Right renal pelvis (tissue), 4 donors: ENCODE measurements at places on chromosomes 2 and 18.

DNA sequence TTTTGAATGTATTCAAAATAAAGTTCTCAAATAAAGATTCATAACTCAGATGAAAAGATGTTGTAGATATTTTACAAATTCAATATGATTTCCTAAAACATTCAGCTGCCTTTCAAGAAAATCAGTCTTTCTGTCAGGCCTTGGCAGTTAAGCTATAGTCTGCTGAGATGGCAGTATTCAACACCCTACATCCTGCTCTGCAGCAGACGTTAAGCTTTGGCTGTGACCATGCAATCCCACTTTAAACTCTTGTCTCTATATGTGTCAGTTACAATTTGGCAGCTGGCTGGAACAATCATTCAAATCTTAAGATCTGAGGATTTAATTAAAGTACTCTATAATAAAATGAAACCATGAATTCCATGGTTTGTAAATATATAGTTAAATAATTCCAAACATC, 567.3 kb upstream of the ZNF804A start:
- no peak for DNase-seq

DNA sequence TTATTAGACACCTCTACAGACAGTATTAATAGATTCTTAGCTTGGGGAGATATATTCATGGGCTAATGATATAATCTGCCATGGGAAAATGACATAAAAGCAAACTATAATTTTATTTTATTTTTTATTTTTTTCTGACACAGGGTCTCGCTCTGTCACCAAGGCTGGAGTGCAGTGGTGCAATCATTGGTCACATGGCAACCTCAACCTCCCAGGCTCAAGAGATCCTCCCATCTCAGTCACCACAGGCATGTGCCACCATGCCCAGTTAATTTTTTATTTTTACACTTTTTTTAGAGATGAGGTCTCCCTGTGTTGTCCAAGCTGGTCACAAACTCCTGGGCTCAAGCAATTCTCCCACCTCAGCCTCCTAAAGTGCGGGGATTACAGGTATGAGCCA, 39.3 kb downstream of the RTN4 start:
- no peak for DNase-seq

- no peak for DNase-seq
Measured at GRCh38 chr2:128585706-128586105, 267.0 kb upstream of the HS6ST1 start.

DNA sequence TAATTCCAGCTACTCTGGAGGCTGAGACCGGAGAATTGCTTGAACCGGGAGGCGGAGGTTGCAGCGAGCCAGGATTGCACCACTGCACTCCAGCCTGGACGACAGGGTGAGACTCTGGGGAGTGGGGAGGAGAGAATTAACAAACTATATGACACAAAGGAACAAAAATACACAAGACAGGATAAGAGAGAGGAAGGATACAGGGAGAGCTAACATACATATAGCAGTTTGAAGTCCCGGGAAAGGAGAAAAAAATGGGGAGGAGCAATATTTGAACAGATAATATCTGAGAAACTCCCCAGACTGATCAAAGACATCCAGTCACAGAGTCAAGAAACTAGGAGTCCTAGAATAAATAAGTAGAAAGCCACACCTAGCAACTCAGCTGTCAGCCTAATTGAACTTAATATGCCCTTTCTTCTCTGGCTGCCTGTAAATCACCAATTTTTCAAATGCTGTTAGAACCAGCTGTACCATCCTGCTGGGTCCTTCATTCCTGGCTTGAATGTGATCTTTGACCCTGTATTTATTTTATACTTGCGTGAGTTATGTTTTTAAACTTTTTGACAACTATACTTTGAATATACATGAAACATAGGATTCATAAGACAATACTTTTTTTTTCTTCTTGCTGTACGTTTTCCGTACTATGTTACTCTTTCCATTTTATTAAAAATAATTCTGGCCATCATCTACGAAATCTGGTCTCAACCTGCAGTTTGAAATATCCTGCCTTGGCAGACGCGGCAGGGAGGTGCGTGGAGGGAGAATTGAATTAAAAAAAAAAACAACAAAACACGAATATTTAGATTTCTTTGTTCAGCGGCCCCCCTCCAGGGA, 876 bp upstream of the CYP27A1 start:
- DNase-seq, result no peak

- no peak for DNase-seq
Measured at GRCh38 chr2:205731583-205731981, 49.3 kb downstream of the NRP2 start.

DNA sequence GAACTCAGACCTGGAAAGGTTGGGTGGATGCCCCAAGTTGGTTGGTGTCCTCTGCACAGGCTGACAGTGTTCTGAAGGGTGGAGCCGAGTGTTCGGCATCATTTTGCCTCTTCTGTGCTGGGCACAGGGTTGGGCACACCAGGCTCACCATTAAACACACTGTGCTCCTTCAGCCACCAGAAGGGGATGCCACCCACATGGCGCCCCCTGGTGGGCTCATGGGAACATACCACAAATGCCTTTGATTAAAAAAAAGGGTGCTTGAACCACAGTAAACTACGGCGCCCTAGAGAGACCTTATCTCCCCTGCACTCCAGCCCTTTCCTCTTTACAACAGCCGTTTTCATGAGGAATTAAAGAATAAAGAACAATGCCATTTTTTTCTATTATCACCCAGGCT, 89.4 kb downstream of the CELF4 start:
- DNase-seq, result no peak

GRCh38 chr18:48294899-48295585, 114.1 kb downstream of the ZBTB7C start:
- no peak for DNase-seq

DNA sequence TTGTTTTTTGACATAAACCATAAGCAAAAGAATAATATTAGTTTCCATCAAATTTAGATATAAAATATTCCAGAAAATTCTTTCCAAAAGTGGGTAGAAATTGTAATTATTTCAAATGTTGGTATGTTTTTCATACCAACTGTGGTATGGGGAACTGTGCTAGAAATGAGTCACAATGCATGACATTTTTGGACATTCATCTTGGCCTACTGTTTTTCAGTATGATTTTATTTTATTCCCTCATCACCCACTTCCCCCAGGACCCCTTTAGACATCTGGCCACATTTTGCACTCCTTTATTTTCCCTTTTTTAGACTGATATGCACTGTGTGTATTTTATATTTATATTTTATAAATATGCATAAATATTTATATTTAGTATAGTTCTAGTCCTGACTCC, 97.1 kb downstream of the DPP4 start:
- DNase-seq, result no peak

- DNase-seq, result no peak
Measured at GRCh38 chr2:32990556-32990955, 43.8 kb downstream of the LTBP1 start.

GRCh38 chr2:60526623-60527022, 26.8 kb downstream of the BCL11A start:
- no peak for DNase-seq

- DNase-seq, result no peak
Measured at GRCh38 chr18:57801761-57802212, 1.3 kb downstream of the ATP8B1 start.

GRCh38 chr2:65931056-65931455, 498.7 kb upstream of the SPRED2 start:
- DNase-seq, result no peak

DNA sequence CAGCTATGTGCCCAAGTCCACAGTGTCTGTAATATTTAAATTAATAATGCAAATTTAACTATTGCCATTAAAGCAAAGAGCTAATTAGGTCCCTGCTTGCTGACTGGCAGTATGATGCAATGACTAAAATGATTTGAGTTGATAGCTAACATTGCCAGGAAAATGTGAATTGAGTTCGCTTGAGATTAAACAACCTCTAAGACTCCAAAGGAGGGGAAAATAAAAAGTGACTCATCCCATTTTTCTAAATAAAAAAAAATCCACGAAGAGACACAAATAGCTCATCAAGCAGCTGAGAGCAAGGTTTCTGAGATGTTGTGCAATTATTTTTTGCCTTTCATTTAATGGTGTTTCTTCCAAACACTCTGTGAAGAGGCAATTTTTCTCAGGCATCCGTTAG, 413.0 kb downstream of the MTX2 start:
- DNase-seq, result no peak

GRCh38 chr2:96158554-96158940, 13.3 kb upstream of the DUSP2 start:
- DNase-seq, result no peak

- no peak for DNase-seq
Measured at GRCh38 chr2:10254373-10255188, 48.1 kb upstream of the HPCAL1 start.
